GM04503 (cell line): ENCODE measurements at places on chromosomes 7 and 10.

- peak; percentile 38 for DNase-seq
These were observed 745.2 kb downstream of the SUGCT start for GRCh38 chr7:40879941-40880543.

GRCh38 chr10:77091597-77092165 lies 545.9 kb downstream of the KCNMA1 start:
- DNase-seq: no peak

GRCh38 chr7:5627745-5628547 lies 153.5 kb downstream of the RNF216 start:
- no peak for DNase-seq

DNA sequence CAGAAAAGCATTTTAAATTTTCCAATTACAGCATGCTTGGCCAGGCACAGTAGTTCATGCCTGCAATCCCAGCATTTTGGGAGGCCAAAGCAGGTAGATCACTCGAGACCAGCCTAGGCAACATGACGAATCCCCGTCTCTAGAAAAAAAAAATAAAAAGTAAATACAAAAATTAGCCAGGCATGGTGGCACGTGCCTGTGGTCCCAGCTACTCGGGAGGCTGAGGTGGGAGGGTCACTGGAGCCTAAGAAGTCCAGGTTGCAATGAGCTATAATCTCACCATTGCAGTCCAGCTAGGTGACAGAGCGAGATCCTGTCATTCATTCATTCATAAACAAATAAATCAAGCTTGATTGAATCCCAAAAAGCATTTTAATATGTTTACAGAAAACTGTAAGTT lies 234.9 kb downstream of the PARD3 start:
- DNase-seq: no peak

- DNase-seq: no peak
These were observed 255.1 kb downstream of the XPNPEP1 start for GRCh38 chr10:109668154-109668665.
